ENCODE measurements at places on chromosomes 1 and 21.

- DNase-seq = peak; percentile 55
Measured at GRCh38 chr1:85297855-85298629, 21.6 kb upstream of the BCL10 start.

DNA sequence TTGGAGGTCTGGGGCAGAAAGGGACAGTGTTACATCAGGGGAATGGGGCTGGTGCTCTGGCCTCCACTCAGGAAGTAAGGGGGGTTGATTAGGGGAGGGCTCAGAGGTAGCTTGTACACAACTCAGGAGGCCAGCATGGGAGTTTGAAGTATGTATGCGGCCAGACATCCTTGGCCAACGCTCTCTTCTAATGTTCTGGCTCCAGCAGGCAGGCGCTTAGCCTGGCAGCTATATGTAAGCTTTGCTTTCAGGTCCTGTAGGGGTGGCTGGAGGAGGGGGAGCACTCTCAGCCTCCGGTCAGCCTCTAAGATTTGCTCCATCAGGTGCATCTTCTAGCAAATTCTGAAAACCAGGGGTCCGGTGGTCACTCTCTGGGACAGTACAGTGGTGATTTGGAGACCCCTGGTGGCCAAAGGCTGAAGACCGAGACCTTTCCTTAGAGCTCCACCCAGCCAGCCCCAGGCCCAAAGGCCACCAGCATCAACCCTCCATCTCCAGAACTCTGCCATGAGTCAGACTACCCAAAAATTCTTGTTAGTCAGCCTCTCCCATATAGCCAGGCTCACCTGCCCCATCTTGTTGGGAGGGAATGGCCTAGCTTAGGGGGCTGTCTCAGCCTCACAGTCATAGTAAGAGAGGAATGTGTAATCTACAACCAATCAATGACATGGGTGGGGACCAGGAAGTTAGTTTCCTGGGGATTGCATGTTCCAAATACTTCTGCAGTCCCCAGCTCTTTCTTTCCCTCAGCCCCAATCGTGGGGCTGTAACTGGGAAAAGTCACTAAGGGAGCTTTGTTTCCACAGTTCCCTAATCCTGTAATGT, 9.7 kb upstream of the COL8A2 start:
- DNase-seq = no peak

GRCh38 chr1:152048416-152049009, 11.7 kb upstream of the S100A11 start:
- peak; percentile 40 for DNase-seq

DNA sequence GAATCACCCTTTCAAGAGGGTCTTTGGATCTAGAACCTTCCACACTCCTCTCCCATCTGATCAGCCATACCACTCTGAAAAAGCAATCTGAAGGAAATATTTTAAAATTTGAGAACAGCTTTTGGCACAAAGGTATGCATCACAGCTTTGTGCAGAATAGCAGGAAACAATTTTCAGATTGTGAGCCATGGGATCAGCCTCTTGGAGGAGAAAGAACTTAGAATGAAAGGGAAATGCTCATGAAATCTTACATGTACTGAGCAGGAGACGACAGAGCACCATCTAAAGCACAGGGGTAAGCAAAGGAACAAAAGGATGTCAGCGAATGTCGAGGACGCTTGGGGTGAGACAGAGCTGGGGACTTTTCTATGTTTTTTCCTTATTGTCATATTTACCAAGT, 54.4 kb downstream of the EDN2 start:
- no peak for DNase-seq

DNA sequence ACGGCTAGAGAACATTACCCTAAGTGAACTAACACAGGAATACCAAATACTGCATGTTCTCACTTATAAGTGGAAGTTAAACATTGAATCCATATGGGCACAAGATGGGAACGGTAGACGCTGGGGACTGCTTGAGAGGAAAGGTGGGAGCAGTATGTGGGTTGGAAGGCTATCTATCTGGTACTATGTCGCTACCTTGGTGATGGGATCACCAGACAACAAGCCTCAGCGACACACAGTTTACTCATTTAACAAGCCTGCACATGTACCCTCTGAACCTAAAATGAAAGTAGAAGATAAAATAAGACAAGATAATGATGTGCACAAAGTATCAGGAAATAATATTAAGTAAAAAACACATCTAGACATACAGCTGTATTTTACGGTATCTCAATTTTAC, 819 bp downstream of the PYHIN1 start:
- no peak for DNase-seq

DNA sequence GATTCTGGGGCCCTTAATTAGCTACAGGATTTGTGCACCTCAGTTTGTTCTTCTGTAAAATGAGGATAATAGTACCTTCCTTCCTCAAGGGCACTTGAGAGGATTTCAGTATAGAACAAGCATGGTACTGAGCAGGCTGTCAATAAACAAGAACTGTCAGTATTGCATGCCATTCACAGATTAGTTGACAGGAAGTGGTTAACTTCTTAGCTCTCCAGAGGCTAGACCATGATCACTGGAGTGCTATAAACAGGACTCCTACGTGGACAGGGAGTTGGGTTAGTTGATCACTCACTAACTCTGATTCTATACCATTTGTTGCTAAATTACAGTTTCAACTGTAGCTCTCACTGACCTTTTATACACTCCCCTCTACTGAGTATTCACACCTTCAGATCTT, 126.2 kb upstream of the DAB1 start:
- no peak for DNase-seq

DNA sequence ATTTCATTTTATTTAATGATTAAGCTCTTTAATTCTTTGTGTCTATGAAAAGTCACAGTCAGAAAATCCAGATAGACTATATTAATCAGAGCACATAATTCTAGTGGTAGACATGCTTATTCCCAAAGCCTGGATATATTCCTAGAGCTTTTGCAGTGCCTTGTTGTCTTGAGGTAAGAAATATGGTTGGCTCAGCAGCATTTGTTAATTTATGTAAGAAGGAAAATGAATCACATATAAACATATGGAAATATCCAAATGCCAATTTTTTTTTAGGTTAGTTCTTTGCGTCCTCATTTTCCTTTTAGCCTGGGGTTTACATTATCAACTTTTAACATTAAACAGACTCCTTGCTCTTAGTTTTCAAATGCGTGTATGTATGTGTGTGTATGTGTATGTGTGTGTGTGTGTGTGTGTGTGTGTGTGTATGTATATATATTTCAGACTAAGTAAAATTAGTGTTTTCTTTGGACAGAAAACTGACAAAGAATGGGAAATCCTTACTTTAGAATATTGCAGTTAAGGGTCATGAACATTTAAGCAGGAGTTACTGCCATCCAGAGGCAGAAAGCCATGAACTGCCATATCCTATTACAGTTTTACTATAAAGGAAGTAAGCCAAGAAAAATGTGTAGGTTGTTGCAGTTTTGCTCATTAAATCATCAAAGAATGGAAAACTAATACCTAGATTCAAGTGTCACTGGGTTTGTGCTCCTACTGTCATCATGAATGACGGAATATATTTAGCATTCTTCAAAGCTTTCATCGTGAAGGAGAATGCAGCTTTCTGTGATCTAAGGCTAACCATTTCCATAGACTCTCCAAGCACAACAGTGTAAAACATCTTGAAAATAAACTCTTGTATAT, 477.1 kb upstream of the NR5A2 start:
- DNase-seq = no peak

GRCh38 chr1:13871886-13872285, 171.9 kb downstream of the PRDM2 start:
- DNase-seq = no peak
